Kidney (tissue), 22 donors: ENCODE measurements at places on chromosomes 4 and X. TPM values are rescaled to one million over a fixed set of nuclear protein-coding genes. Genes with fewer than 3 reads are reported as not detected.

The CCSER1 gene
- 26.8 TPM for total RNA-seq

The HTR2C gene
- not detected for total RNA-seq

The SATL1 gene
- total RNA-seq = not detected

The DRP2 gene
- total RNA-seq = 0.16 TPM

The ZMAT1 gene
- 20.0 TPM for total RNA-seq

The FAM9B gene
- total RNA-seq = not detected

The PAGE1 gene
- total RNA-seq = not detected

The LGI2 gene
- 7.5 TPM for total RNA-seq

The H2BW2 gene
- not detected for total RNA-seq

The TEX13C gene
- not detected for total RNA-seq

The SSX1 gene
- not detected for total RNA-seq

The ZIC3 gene
- not detected for total RNA-seq

The PCDH10 gene
- total RNA-seq = 5.5 TPM

The APELA gene
- 0.25 TPM for total RNA-seq

The CCDC120 gene
- total RNA-seq = 13.7 TPM

The PROM1 gene
- total RNA-seq = 276 TPM

The GNL3L gene
- 45.0 TPM for total RNA-seq

The HSD17B11 gene
- total RNA-seq = 39.5 TPM

The AFF2 gene
- total RNA-seq = 5.7 TPM

The COL25A1 gene
- 2.3 TPM for total RNA-seq

The OR13H1 gene
- total RNA-seq = not detected

The RBMXL3 gene
- total RNA-seq = not detected

The CXCL6 gene
- 8.2 TPM for total RNA-seq

The RASGEF1B gene
- 15.0 TPM for total RNA-seq

The C4orf33 gene
- total RNA-seq = 13.6 TPM

The NXF2 gene
- total RNA-seq = not detected

The GAGE12H gene
- not detected for total RNA-seq

The TENM3 gene
- total RNA-seq = 6.8 TPM

The CXXC4 gene
- 0.63 TPM for total RNA-seq

The POLN gene
- total RNA-seq = 3.8 TPM

The GLOD5 gene
- 0.94 TPM for total RNA-seq

The OPRPN gene
- total RNA-seq = not detected

The MYOZ2 gene
- 0.19 TPM for total RNA-seq

The VCX gene
- not detected for total RNA-seq
